Osteoblast (primary cell): ENCODE measurements at places on chromosomes 4 and X. TPM values are rescaled to one million over a fixed set of nuclear protein-coding genes. Genes with fewer than 3 reads are reported as not detected.

DNA sequence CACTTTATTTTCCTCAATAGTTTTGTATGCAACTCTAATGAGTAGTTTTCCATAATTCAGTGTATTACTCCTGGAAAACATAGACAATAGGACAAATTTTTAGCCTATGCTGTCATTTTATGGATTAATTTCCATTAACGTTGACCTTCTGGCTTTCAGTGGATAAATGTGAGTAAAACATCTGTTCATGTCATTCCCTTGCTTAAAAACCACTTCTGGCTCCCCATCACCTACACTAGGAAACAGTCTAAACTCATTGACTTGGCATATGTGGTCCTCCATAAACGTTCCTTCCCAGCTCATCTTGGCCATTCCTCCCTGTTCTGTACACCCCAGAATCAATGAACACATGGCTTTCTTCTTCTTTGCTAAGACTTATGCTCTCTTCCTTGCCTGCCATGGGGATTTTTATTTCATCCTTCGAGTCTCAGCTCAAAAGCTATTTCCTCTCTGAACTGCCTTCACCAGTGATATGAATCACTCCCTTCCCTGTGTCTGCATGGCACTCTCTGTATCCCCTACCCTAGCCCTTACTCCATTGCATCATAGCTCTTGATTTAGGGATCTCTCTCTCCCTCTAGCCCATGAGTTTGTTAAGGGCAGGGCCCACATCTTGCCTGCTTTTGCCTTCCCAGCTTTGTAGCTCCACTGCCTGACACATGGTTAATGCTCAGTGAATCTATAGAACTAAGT, 34.8 kb downstream of the DOCK11 start:
- no peak for DNase-seq

GRCh38 chr4:70181864-70182263, 13.7 kb upstream of the ODAM start:
- DNase-seq = no peak

- peak; percentile 73 for DNase-seq
Observed at GRCh38 chr4:5707778-5708448, 446 bp downstream of the EVC2 start.

DNA sequence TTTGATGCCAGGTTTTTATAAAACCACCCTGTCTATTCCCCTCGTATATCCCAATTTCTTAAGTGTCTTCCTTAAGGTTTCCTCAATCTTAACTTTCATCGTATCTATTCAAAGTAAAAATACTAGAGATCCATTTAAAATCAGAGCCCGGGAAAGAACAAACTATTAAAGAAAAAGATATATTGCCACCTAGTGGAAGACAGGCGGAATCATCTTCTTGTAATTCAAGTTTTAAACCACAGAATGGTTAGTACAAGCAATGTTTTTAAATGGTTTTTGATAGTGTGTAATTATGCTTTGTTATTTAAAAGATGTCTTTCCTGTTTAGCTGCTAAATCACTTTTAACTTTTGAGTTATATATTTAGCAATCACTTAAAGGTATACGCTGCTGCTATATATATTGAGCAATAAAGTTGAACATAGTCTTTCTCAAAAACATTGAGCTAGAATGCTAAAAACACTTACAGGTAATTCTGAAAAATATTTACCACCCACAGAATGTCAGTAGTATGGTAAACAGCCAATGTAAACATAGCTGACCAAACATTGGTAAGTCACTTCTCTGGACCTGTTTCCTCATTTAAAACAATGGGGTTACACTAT, 18.2 kb downstream of the PRDM8 start:
- DNase-seq = peak; percentile 23

DNA sequence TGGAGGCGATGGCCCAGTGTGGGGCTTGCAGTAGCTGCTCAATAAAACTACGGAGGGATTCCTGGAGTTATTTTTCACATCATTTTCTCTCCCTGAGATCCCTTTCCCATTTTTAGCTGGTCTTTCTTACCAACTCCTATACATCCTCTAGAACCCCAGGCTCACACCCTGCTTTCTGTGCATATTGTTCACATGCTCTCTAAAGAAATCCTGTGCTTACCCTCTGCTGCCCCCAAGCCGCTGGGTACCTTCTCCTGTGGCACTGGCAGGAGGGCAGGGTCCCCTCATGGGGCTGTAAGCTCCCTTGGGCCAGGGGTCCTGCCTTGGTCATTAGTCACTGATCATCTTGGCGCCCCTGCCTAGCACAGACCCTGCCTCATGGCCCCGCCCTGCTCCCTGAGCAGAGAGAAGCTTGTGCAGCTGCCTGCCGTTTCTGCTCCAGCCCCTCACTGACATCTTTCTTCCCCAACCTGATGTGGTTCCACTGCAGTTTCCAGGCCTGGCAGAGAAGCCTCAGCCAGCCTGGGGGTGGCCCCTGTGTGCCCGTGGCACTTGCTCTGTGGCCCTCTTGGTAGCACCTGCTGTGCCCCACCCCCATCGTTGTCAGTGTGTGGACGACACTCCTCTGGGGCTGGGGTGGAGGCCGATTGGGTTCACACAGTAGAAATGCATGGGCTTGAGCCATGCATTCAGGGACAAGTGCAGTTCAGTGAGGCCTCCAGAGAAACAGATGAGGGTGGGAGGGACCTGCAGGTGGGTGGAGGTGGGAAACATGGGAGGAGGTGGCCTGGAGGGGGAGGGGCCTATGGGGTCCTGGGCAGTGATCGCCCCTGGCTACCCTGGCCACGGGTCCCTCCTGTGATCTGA, 69.5 kb downstream of the WFS1 start:
- no peak for DNase-seq

DNA sequence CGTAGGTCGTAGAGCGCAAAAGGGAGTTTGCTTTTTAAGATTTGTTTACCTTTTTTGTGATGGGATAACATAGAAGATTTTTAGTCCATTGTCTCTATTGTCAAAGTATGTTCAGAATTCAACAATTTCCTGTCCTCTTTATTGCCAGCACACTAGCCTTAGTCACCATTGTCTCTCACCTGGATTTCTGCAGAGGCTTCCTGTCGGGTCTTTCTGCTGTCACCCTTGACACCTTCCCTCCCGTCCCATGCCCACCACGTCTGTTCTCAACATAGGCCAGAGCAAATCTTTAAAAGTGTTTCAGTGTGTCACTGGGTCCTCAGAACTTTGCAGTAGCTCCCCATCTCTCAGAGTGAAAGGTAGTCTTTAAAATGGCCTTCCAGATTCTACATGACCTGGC, 323.9 kb downstream of the TENM3 start:
- no peak for DNase-seq

GRCh38 chr4:137627739-137628460, 95.6 kb upstream of the PCDH18 start:
- peak; percentile 70 for DNase-seq

Gene MAML3
- total RNA-seq = 0.59 and 0.72 TPM in 2 replicates

Gene SLC25A43
- 23.5 and 24.8 TPM in 2 replicates for total RNA-seq

DNA sequence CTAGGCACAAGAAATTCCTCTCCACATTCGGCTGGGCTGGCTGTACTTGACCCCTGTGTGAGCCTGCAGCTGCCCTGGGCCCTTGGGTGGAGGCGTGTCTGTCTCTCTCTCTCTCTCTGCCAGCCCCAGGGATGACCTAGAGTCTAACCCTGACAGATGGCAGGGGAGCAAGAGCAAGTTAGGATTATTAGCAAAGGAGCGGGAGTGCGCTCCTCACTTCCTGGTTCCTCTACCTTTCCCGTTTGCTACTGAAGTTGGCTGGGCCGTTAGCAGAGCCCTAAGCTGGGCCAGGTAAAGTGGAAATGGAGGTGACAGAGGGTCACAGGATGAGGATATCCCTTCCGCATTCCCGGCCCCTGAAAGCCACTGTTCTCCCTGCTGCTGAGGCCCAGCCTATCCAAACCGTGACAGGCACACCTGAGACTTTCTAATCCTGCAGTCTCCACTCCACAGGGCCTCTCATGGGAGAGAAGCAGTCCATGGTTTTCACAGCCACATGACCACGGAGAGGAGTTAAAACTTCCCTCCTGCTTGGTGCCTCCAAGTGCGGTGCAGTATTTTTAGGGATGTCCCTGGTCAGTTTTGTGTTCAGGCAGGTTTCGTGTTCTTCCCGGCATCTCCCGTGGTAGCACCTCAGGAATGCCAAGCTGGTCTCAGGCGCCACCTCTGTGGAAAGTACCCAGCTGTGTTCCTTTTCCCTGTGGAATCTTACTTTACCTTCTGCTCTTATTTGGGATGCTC, 79.3 kb downstream of the CLDN22 start:
- DNase-seq = peak; percentile 10

DNA sequence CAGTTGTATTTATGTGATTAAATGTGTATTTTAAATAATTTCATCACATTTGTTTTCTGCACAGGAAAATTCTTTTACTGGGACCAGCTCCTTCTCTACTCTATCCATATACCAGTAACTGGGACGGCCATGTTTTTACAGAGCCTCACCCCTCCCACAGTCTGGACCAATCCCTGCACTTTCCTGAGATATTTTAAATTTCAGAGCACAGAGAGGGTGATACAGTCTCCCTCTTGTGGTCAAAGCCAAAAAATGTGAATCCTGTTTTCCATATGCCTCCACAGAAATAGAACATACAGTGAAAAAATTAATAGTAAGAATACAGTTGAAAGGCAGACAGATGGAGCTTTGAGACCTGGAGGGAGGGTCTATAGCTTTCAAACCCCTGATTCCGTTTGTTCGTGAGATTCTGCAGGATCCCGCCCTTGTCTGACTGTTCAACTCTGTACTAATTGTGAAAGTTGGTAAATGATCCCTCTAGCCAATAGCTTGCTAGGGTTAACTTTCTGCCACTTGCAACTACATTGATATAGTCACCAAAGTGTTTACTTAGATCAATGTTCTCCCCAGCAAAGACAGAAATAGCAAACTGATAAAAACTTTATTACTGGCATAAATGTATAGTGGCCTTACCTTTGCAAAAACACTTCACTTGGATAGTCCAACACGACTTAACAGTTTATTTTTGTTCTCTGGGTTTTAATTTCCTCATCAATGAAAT, 172.2 kb downstream of the PPARGC1A start:
- peak; percentile 88 for DNase-seq

Gene PAK3
- total RNA-seq = 1.4 and 2.4 TPM in 2 replicates

GRCh38 chr4:153466949-153467896, 1.1 kb downstream of the TMEM131L start:
- peak; percentile 83 for DNase-seq

DNA sequence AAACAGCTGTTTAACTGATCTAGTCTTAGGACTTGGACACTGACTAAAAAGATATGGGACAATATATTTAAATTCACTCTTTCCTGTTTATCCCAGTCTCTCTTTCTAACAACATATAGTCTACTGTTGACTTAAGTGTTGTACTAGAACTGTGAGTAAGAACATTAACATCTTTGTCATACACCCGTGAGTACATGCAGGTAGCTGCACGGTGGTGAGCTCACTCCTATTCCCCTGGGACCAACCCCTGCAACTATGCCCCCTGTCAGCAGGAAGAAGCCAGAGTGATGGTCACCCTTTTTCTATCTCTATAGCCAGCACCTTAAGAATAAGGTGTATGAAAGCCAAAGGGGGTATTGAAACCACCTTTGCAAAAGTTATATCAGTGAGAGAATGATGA, 17.6 kb downstream of the TBL1X start:
- DNase-seq = no peak

- DNase-seq = no peak
Observed at GRCh38 chr4:118798658-118799057, 37.3 kb downstream of the SEC24D start.

DNA sequence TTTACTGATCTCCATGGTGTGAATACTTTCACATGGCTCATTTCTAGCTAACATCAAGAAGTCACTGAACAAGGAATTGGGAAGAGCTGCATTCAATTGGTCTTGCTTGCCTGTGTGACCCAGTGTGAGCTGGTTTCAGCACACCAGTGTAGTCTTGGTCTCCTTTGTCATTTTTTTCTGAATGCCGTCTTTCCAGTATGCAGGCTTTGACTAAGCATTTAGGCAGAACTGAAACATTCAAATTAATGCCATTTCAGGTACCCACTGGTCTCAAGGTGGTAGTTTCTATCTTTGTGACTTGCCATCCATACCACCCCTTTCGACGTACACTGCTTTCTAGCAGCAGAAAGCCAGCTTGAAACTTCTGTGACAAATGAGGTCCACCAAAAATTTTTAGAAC, 550.5 kb upstream of the BOD1L1 start:
- no peak for DNase-seq
